ENCODE measurements at places on chromosomes 4 and X.

DNA sequence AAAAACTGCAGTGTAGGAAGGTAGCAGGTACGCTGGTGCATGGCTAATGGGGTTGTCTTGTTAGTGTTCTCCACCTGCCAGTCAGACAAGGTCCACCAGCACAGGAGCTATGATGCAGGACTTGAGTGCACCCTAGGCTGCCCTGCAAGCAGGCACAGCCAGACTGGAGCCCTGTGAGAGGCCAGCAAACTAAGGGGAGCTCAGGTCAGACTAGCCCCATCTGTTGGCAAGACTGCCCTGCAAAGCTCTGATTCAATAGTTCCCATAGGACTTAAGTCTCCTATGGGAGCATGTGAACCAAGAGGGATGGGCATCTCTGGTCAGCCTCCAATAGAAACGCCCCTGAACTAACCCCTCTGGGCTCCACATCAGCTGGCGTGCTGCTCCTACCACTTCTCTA, 1307.3 kb downstream of the C4orf33 start:
- no peak for DNase-seq

DNA sequence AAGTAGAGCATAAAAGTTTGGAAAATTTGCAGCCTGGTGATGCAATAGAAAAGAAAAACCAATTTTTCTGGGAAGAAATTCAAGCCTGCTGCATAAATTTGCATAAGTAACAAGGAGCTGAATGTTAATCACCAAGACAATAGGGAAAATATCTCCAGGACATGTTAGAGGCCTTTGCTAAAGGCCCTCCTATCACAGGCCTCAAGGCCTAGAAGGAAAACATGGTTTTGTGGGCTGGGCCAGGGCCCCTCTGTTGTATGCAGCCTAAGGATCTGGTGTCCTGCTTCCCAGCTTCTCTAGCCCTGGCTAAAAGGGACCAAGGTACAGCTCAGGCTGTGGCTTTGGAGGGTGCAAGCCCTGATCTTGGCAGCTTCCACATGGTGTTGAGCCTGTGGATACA, 6.2 kb upstream of the RTL3 start:
- DNase-seq, result no peak

- no peak for DNase-seq
Observed at GRCh38 chr4:66416425-66416824, 746.1 kb upstream of the EPHA5 start.

DNA sequence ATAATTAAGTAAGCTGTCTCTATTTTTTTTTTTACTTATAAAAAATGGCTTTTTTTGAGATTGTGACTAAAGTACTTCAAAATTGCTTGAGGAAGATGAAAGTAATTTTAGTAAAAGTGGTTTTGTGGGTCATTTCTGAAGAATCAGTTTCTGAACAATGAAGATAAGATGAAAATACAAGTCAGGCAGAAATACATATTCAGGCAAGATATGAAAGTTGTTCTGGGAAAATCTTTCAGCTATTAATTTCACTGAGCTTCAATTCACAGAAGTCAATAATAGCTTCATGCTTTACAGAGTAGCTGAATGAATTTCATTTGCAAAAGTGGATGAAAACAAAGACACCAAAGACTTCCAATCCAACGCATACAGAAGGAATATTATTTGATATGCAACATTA, 305.2 kb upstream of the ARSJ start:
- DNase-seq, result no peak

DNA sequence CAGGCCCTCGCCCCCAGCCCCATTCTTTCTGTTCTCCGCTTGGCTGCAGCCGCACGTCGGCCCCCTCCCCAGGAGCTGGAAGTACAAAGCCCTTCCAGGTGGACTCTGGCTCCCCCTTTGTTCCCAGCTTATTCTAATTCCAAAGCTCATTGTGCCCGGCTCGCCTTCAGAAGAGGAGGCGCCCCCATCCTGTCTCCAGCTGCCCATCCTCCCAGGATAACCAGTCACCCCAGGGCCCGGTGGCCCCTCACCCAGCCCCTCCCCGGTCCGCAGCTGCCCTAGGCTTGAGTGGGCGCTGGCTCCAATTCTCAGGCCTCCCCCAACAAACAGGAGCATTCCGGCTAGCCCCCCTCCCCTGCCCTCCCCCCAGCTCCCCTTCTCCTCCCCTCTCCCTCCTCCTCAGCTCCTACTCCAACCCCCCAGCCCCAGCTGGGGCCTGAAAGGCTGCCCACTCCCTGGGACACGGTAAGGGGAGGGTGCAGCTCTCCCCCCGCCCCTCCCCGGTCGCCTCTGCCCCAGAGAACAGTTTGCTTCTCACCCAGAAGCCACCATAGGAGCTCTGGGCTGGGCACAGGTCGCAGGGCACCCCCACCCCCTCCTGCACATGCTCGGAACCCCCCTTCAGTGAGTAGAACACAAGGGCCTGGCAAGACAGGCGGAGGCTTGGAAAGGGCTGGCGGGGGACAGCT, 3.1 kb upstream of the SLC6A8 start:
- no peak for DNase-seq

DNA sequence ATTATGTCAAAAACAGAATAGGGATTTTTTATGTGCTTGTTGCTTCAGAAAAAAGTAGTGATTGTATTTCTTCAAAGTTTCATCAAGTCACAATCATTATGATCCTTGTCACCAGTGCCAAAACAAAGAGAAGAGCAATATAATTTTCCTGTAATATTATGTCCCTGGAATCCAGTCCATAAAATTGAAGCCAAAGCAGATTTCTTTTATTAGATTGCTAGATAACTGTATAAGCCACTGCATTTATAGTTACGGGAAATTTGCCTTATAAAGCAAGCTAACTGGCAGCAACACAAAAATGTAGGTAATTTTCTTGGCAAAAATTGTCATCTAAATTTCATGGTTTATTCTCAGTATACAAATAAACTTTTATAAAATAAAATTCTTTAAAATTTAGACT, 296.1 kb upstream of the ANKRD50 start:
- no peak for DNase-seq

GRCh38 chrX:108285356-108285755, 152.9 kb downstream of the COL4A6 start:
- no peak for DNase-seq

DNA sequence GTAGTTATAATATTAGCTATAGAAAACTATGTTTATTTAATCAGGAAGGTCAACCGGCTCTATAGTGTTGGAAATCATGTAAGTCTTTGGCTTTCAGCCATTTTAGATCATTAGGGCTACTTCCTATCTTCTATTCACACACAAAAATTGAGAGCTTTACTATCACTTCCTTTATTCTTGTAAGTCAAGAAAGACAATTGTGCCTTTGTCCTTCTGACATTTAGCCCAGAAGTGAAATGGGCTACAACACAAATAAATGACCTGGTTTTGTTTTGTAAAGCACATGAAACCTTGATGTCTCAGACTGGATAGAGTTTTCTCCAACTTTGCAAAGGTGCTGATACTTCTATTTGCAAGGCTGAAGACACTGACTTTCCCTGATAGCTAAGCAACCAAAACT, 122.4 kb upstream of the ACSL4 start:
- DNase-seq, result no peak

DNA sequence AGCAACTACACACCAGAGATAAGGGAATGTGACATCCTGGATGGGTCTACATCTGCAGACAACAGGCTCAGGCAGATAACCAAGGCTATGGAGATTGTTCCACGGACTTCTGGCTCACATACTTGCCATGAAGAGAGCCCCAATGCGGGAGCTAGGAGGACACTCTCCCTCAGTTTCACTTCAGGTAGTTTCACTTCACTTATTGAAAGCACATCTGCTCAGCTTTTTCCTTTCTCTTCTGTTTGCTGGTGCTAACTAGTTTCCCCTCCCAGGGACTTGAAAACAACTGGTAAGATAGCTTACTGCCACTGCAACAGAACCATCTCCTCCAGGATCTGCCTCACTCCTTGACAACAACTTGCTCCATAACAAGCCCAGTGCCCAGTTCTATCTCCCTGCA, 1.4 kb upstream of the CT47C1 start:
- no peak for DNase-seq

DNA sequence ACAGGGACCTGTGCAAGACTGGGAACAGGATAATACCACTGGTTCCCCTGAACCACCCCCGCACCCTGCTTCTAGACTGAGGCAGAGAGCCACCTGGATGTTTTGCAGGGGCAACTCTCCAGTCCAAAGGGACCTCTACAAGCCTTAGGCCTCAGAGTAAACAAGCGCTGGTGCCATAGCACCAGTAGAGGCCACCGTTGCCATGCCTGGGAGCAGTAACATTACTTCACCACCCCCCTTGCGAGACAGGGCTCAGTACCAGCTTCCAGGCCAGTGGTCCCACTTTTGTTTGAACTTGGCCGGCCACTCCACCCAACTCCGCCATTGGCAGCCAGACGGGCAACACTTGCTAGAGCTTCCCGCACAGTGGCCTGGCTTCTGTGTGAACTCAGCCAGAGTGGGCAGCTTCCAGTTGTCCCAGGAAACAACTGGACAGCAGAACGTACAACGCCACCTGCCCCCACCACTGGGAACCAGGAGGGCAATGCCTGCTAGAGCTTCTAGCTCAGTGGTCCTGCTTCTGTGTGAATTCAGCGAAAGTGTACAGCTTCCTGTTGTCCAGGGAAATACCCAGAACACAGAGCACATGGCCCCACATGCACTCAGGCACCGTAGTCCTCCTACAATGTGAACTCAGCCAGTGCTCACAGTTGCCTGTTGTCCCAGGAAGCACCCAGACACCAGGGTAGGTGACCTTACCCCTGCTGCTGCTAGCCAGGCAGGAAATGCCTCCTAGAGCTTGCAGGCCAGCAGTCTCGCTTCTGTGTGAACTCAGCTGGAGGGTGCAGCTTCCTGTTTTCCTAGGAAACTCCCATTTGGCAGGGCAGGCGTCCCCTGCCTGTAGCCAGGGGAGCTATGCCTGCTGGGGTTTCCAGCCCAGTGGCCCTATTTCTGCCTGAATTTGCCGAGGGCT, 39.9 kb upstream of the PCDH19 start:
- DNase-seq, result no peak

DNA sequence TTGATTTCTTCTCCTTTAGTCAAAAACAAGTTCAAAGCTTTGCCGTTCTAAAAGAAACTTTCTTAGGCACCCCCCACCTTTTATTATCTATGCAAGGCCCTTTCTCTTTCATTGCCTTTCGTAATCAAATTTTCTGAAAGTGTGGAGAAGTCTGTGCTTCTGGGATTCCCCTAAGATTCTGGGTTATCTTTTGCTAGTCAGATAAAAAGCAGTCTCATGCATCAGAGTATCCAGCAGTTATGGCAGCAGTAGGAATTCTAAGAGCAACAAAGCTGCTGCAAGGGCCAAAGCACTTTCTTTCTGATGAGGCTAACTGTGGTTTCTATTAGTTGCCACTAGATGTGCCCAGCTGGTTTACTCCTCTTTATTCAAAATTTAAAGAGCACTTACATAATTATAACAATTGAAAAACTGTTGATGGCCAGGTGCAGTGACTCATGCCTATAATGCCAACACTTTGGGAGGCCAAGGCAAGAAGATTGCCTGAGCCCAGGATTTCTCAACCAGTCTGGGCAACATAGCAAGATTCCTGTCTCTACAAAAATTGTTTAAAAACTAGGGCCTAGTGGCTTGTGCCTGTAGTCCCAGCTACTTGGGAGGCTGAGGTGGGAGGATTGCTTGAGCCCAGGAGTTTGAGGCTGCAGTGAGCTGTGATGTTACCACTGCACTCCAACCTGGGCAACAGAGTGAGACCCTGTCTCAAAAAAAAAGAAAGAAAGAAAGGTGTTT, 296.2 kb downstream of the PAPSS1 start:
- DNase-seq, result no peak

DNA sequence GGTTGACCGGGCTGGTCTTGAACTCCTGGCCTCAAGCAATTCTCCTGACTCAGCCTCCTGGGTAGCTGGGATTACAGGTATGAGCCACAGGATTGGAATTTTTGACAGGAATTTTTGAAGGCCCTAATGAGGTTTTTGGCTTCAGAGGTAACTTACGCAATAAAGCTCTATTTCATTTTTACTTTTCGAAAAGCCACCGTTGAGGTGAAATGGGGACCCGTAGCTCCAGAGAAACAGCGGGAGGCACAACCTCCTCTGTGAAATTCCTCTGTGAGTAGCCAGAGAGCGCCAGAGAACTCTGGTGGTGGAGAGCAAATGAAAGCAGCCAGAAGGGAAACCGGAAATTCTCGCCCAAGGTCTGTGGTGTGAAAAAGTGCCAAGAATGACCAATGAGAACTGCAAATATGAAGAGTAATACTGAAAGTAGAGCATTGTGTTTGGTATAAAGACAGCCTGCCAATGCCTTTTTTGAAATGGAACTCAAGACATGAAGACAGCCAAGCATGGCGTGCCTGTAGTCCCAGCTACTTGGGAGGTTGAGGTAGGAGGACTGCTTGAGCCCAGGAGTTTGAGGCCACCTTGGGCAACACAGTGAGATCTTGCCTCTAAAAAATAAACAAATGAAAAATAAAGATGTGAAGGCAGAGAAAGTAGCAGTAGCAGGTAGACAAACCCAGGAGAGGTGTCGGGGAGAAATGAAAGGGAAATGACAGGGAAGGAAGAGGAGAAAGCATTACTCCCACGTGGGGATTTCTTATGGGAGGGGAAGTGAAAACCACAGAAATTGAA, 33.0 kb upstream of the TMEM131L start:
- no peak for DNase-seq

DNA sequence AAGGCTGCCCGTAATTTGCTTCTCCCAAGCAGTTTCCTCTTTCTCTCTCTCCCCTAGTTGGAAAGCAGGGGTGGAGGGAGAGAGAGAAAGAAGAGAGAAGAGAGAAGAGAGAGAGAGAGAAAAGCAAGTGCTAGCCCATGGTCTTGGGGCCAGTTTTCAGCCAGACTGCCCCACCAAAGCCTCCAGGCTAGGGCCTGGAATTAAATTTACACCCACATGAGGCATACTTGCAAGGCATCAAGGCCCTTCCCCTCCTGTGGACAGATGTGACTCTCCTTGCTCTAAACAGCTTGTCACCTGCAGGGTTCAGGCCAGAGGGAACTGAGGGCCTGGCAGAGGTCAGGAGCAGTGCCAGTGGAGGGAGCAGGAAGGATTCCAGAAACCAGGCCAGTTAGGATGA, 1.7 kb upstream of the CXCR3 start:
- DNase-seq, result no peak

- DNase-seq, result no peak
Observed at GRCh38 chr4:149604827-149605226, 210.8 kb downstream of the IQCM start.

- DNase-seq, result no peak
Observed at GRCh38 chr4:71607780-71608677, 175.8 kb downstream of the GC start.
